ENCODE measurements at places on chromosomes 6 and 20. TPM values are rescaled to one million over a fixed set of nuclear protein-coding genes. Genes with fewer than 3 reads are reported as not detected.

DNA sequence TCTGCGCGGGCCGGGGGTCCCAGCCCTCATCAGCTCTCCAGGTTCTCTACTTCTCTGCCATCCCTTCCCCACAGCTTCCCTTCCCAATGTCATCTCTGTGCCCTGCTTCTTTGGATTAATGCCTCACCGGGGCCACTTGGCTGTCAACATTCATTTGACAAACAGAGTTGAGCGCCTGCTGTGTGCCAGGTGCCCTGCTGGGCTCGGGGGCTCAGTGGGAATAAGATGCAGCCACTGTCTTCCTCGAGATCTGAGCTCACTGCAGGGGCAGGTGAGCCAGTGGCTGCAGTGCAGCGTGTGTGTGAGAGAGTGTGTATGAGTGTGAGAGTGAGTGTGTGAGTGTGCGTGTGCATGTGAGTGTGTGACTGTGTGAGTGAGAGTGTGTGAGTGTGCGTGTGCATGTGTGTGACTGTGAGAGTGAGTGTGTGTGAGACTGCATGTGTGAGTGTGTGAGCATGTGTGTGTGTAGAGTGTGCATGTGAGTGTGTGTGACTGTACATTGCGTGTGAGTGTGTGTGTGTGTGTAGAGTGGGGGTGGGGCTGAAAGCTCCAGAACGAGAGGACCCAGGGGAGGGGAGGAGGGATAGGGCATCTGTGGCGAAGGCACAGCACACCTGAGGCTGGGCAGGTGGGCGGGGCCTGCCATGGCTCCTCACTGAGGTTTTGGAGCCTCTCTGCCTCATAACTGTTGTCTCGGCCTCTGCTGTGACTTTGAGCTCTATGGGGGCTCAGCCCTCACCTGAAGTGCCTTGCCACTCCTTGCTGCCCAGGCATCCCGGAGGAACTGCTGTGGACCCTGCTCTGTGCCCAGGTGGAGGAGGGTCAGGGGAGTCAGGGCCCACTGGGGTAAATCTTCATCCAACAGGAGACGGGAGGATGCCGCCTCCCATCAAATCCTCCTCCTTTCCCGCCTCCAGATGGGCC is 36.5 kb upstream of the PHACTR3 start:
- DNase-seq: no peak
- peaks cover 14% of the 10 kb centered on the region for H3K27me3 ChIP-seq
- H3K27ac ChIP-seq: no peak overlapping the region
- no peaks in the 10 kb centered on the region for H3K4me1 ChIP-seq
- no peak overlapping the region for H3K4me3 ChIP-seq

GRCh38 chr6:38305995-38306681 is 333.6 kb downstream of the BTBD9 start:
- no peak overlapping the region for H3K4me3 ChIP-seq
- peaks cover 17% of the 10 kb centered on the region for H3K4me1 ChIP-seq
- DNase-seq: no peak
- H3K27me3 ChIP-seq: no peaks in the 10 kb centered on the region
- H3K27ac ChIP-seq: no peak overlapping the region

DNA sequence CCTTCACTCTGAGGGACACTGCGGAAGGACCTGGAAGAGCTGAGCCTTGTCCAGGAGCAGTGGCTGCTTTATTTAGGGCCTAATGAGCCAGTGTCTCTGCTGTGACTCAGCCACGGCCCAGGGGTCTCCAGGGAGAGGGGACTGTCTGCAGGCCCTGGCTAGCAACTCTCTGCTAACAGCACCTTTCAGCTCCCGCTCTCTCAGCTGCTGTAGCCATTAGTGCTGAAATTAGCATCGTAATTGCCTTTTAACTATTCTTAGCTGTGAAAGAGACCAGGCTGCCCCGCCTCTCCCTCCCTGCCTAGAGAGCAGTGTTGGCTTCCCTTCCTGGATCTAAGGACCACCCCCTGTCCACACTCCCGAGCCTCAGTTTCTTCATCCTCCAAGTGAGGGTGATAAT is 53.1 kb upstream of the SLC32A1 start:
- DNase-seq: no peak
- no peaks in the 10 kb centered on the region for H3K36me3 ChIP-seq
- H3K27me3 ChIP-seq: peaks cover 38% of the 10 kb centered on the region
- H3K4me3 ChIP-seq: no peak overlapping the region

- peaks cover 8% of the 10 kb centered on the region for H3K4me1 ChIP-seq
- no peak within 1 kb of the TSS for H3K27ac ChIP-seq
- no peak within 1 kb of the TSS for H3K4me3 ChIP-seq
Measured at GRCh38 chr6:36023996-36024795, at the start of gene SLC26A8. SLC26A8 (minus strand) TSS chr6:36024641; CDS start chr6:36019707, 4,934 bp downstream.

DNA sequence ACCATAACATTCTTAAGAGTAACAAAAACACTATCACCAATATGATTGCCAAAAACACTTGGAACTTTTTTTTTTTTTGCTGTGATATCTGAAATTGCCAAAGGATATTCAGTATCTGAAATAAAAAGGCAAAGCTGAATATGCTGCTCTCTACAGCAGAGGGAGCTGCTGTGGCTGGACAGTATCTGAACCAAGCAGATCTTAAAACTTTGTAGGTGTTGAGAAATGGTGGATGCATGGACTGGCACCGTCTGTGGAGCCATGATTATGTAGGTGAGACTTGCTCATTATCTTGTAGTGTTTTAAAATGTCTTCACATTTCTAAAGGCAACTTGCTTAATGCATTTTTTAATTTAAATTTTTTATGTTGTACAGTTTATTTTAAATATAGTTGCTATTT is 9.2 kb downstream of the PDCD2 start:
- no peak overlapping the region for H3K27ac ChIP-seq
- H3K4me1 ChIP-seq: no peaks in the 10 kb centered on the region
- H3K27me3 ChIP-seq: no peaks in the 10 kb centered on the region
- no peak overlapping the region for H3K4me3 ChIP-seq

DNA sequence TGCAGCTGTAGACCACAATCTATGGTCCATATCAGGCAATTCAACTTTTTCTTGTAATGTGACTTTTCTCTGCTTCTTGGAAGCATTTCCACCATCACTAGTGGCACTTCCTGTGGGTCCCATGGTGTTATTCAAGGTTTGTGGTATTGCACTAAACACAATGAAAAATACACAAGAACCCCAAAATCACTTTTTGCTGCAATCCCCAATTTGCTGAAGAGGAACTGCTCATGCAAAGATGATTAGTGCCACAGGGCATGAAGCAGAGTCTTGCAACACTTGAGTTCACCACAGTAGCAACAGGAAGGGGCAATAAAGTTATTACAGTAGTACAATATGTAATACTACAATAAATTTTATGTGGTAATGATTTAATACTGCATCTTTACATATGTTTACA is 16.8 kb upstream of the TAAR1 start:
- peaks cover 2% of the 10 kb centered on the region for H3K36me3 ChIP-seq
- no peak overlapping the region for H3K27ac ChIP-seq
- no peak for DNase-seq
- no peak overlapping the region for H3K4me3 ChIP-seq

- peaks cover 52% of the 10 kb centered on the region for H3K36me3 ChIP-seq
- H3K4me1 ChIP-seq: peaks cover 89% of the 10 kb centered on the region
- peak overlapping the region; percentile 15 for H3K4me3 ChIP-seq
- H3K27me3 ChIP-seq: no peaks in the 10 kb centered on the region
- no peak for DNase-seq
Measured at GRCh38 chr6:142874676-142875075, 70.3 kb downstream of the HIVEP2 start.

- no peak overlapping the region for H3K4me3 ChIP-seq
- H3K27me3 ChIP-seq: peaks cover 5% of the 10 kb centered on the region
- no peak overlapping the region for H3K27ac ChIP-seq
- H3K36me3 ChIP-seq: no peaks in the 10 kb centered on the region
- no peak for DNase-seq
Measured at GRCh38 chr6:157265635-157266034, 57.7 kb downstream of the TMEM242 start.

DNA sequence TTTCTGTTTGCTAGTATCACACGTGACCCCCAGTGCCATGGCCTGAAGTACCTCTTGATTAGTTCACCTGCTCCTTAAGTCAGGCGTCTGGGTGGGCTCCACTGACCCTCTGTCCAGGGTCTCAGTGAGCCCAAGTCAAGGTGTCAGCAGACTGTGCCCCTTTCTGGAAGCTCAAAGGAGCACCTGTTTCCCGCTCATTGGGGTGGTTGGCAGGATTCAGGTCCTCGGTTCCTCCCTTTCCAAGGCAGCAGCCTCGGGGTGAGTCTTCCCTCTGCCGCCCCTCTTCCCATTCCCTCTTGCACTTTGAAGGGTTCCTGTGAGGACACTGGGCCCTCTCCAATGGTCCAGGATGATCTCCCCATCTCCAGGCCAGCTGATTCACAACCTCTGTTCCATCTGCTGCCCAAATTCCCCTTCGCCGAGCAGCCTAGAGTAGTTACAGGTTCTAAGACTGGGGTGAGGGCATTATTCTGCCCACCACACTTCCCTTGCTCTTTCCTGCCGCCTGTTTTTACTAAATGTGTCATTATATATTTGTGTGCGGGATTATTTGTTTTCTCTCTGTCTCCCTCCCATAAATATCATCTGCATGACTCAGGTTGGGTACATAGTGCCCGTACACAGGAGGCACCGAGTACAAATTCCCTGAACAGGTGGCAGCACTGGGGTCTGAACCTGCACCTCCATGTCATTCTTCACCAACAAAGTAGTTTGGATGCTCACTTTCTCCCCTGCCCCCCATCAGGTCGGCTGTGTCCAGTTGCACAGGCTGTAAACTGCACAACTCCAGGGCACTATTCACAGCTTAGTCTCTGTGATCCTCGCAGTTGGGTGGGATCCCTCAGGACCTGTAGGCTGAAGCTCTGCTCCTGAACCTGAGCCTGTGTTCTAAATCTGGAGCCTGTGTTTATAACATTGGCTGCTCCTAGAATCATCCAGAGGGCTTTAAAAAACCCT is 58.5 kb downstream of the RBM38 start:
- H3K27ac ChIP-seq: no peak overlapping the region
- DNase-seq: no peak
- no peak overlapping the region for H3K4me3 ChIP-seq

DNA sequence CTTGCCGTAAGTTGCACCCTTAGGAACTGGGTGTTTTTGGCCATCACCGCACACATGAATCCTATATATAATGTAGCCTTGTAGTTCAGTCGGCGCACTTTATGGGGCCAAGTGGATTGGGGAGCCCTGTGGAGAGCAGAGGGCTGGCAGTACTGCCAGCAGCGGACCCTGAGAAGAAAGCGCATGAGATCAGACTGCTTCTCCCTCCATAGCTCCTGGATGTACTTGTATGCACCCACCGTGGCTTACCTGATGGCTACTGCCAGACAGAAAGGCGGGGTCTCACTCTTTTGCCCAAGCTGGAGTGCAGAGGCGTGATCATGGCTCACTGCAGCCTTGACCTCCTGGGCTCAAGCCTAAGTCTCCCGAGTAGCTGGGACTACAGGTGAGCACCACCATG is 32.8 kb upstream of the OVOL2 start:
- H3K4me3 ChIP-seq: no peak overlapping the region
- H3K36me3 ChIP-seq: no peaks in the 10 kb centered on the region
- H3K27ac ChIP-seq: no peak overlapping the region
- no peak for DNase-seq
- no peaks in the 10 kb centered on the region for H3K27me3 ChIP-seq

- no peak overlapping the region for H3K27ac ChIP-seq
- H3K27me3 ChIP-seq: no peaks in the 10 kb centered on the region
- no peak for DNase-seq
- no peaks in the 10 kb centered on the region for H3K36me3 ChIP-seq
- H3K4me3 ChIP-seq: no peak overlapping the region
Measured at GRCh38 chr20:23683807-23684206, 5.0 kb downstream of the CST4 start.

- DNase-seq: no peak
- H3K4me3 ChIP-seq: peak overlapping the region; percentile 31
Measured at GRCh38 chr6:53302678-53303360, 45.9 kb downstream of the ELOVL5 start.

GRCh38 chr20:61043681-61044080 is 208.4 kb upstream of the CDH4 start:
- DNase-seq: no peak
- H3K4me3 ChIP-seq: no peak overlapping the region

DNA sequence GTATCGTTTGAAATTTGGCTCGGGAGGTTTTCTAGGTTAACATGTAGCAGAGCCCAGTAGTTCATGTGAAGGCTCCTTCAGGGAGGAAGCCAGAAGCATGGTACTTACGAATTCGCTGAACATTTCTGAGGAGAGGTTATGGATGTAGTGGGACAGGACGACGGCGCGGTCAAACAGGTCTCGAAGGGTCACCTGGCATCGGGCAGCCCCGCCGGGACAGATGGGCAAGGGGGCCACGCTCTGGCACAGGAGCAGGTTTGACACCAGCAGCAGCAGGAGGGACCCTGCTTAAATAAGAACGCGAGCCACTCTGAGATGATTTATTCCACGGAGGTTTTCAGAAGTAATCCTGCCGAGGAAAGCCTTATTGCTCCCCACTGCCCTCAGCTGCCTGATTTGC is 2.5 kb downstream of the PRL start:
- no peaks in the 10 kb centered on the region for H3K27me3 ChIP-seq
- no peak overlapping the region for H3K27ac ChIP-seq
- no peaks in the 10 kb centered on the region for H3K36me3 ChIP-seq

DNA sequence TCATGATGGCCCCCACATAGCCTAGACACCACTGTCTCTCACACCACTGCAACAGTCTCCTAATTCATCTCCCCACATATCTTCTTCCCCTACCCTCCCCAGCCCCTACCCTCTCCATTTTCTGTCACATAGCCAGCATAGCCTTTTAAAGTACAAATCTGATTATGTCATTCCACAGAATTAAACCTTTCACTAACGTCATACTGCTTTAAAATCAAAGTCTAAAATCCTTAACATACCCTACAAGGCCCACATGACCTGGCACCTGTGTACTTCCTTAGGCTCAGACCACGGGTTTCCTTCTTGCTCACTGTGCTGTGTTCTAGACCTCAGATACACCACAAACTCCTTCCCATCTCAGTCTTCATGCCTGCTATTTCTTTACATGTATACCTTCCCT is 5.9 kb downstream of the OSTM1 start:
- H3K4me3 ChIP-seq: no peak overlapping the region
- H3K27me3 ChIP-seq: peaks cover 2% of the 10 kb centered on the region
- H3K4me1 ChIP-seq: peaks cover 7% of the 10 kb centered on the region
- DNase-seq: peak; percentile 14
- H3K36me3 ChIP-seq: peaks cover 10% of the 10 kb centered on the region

DNA sequence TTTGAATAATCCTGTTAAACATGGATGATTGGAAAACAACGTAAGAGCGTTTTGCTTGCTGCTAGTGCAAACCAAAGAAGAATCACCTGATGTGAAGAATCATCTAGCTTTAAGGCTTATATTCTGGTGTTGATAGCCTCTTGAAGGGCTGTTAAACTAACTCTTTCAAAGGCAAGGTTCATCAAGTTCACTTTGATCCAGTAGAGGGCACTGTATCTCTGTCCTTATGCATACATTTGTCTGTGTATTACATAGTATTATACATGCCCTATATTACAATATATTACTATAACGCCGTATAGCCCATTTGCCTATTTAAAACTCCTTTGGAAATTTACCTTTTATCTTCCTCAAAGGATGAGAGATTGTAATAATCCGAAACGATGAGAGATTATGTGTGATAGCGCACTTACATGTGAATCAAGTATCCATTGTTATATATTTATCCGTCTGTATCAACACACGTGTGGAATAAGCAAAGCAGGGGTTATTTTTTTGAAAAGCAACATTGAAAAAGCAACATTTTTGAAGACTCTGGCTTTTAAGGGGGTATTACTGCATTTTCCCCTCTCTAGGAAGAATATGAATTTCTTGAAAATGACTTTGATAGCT is 50.8 kb upstream of the NRN1 start:
- H3K27me3 ChIP-seq: peaks cover 18% of the 10 kb centered on the region
- H3K36me3 ChIP-seq: no peaks in the 10 kb centered on the region
- H3K4me3 ChIP-seq: no peak overlapping the region
- DNase-seq: no peak
- H3K27ac ChIP-seq: no peak overlapping the region
- no peaks in the 10 kb centered on the region for H3K4me1 ChIP-seq

The CSTF1 gene
- total RNA-seq: 60.9 TPM

The CCN5 gene
- not detected for total RNA-seq

The ZSWIM1 gene
- total RNA-seq: 7.8 TPM

The CALHM5 gene
- total RNA-seq: not detected

The TGM2 gene
- not detected for total RNA-seq
